ENCODE measurements at places on chromosomes 5 and 9. TPM values are rescaled to one million over a fixed set of nuclear protein-coding genes. Genes with fewer than 3 reads are reported as not detected.

The NOL8 gene
- 18.2 TPM for total RNA-seq

The SMIM3 gene
- total RNA-seq, result 1.7 TPM

The OCLN gene
- 3.6 TPM for total RNA-seq

The IL9 gene
- not detected for total RNA-seq

The TSPAN17 gene
- total RNA-seq, result 27.1 TPM

The SPATA31E1 gene
- total RNA-seq, result not detected

The GRXCR2 gene
- total RNA-seq, result not detected

The RASGRF2 gene
- total RNA-seq, result 20.0 TPM

The PCDHA1 gene
- 6.6 TPM for total RNA-seq

The TNC gene
- total RNA-seq, result 73.6 TPM

The ITGA1 gene
- 7.2 TPM for total RNA-seq

The SKP2 gene
- total RNA-seq, result 19.8 TPM

The DDX4 gene
- not detected for total RNA-seq

The IL4 gene
- total RNA-seq, result not detected

The C1QTNF3 gene
- total RNA-seq, result 11.7 TPM

The HSPB3 gene
- total RNA-seq, result 0.47 TPM

All from occipital lobe (tissue), 3 donors.